Left ventricle myocardium inferior (tissue), 1 donor: ENCODE measurements at places on chromosomes 2 and 18.

DNA sequence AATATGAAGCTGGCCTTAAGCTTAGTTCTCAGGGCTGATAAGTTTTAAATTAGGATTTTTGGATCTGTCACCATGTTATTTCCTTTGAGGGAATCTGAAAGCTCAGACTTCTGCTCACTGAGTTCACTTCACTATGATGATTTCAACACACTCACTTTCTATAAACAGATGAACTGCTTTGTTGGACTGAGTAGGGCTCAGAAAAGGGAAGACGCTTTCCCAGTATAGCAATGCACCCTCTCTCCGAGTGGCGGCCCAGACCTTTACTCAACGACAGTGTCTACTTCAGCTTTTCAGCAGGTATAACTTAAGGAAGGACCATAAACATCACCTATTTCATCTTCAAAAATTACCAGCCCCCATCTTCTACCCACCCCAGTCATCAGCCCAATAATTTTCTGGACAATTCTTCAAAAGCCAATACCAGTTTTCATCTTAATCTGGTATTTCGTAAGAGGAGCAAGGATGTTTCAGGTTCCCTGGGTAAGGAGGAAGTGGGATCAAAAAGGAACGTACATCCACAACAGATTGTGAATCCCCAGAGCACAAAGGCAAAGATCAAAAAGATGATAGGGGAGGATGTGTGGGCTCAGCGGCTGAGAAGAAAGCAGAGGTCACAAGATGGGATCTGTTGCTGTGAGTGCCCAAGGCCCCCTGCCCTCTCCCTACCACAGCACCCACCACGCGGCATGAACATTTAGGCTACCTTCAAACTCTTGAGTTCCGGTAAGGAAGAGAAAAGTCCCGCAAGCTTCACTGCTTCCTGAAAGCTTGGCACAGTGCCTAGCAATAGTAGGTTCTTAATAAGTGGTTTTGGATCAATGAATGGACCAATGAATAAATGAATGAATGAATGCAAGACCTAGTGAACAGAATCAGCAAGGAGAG lies 41.9 kb downstream of the LPIN2 start:
- no peak overlapping the region for H3K4me3 ChIP-seq
- no peak overlapping the region for H3K27ac ChIP-seq
- no peaks in the 10 kb centered on the region for H3K36me3 ChIP-seq
- peaks cover 67% of the 10 kb centered on the region for H3K4me1 ChIP-seq

- no peak overlapping the region for H3K4me3 ChIP-seq
- no peaks in the 10 kb centered on the region for H3K36me3 ChIP-seq
- peaks cover 18% of the 10 kb centered on the region for H3K4me1 ChIP-seq
Observed at GRCh38 chr18:48019557-48020325, 89.3 kb upstream of the SMAD2 start.

- no peak for DNase-seq
- peaks cover 48% of the 10 kb centered on the region for H3K27me3 ChIP-seq
- H3K4me1 ChIP-seq: peaks cover 6% of the 10 kb centered on the region
- no peaks in the 10 kb centered on the region for H3K36me3 ChIP-seq
Observed at GRCh38 chr2:54925022-54925421, 125.2 kb downstream of the RTN4 start.

DNA sequence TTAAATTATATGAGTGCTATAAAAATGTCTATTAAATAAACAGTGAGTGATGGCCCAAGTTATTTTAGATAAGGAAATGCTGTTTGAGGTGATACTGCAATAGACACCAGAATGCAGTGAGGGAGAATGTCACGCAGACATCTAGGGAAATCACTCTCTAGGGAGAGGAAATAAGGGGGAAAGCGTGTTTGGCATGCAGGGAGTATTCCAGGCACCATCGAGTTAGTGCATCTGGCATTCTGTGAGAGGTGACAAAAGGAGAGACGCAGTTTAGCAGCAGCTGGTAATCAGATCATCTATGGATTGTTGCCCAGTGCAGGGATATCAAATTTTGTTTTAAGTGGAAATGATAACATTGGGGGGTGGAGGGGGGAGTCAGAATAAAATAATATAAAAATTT lies 175.4 kb upstream of the NETO1 start:
- no peaks in the 10 kb centered on the region for H3K4me1 ChIP-seq
- no peak for DNase-seq
- H3K36me3 ChIP-seq: no peaks in the 10 kb centered on the region
- no peaks in the 10 kb centered on the region for H3K27me3 ChIP-seq

- H3K36me3 ChIP-seq: no peaks in the 10 kb centered on the region
- no peaks in the 10 kb centered on the region for H3K27me3 ChIP-seq
- H3K4me3 ChIP-seq: no peak overlapping the region
- H3K27ac ChIP-seq: no peak overlapping the region
- no peak for DNase-seq
Observed at GRCh38 chr2:204749319-204749718, 204.0 kb downstream of the PARD3B start.

DNA sequence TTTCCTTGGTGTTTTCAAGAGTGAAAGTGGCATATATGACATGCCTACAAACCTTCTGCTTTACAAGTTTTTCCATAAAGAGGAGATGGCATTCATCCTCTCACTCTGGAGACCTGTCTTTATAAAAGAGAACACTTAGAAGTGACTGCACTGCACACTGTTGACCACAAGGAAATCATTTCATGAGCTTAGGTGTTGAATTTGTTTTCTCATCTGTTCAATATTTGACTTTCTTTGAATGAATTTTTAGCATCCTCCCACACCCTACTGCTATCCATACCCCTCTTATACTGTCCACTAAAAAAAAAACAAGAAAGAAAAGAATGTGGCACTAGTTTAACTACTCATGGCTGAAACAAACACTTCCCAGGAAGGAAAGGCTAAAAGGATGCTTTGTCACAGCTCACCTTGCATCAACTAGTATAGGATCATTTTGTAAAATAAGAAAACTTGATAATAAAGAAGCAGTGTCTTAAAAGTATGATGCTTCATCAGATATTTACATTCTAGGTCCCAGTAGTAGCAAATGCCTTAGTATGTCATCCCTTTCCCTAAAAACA lies 83.0 kb downstream of the ACVR1 start:
- no peak overlapping the region for H3K27ac ChIP-seq
- H3K4me1 ChIP-seq: peaks cover 43% of the 10 kb centered on the region
- no peak overlapping the region for H3K4me3 ChIP-seq

- no peaks in the 10 kb centered on the region for H3K4me1 ChIP-seq
- H3K27ac ChIP-seq: no peak overlapping the region
- DNase-seq: no peak
- H3K27me3 ChIP-seq: no peaks in the 10 kb centered on the region
Observed at GRCh38 chr2:150012986-150013385, 425.4 kb upstream of the MMADHC start.

DNA sequence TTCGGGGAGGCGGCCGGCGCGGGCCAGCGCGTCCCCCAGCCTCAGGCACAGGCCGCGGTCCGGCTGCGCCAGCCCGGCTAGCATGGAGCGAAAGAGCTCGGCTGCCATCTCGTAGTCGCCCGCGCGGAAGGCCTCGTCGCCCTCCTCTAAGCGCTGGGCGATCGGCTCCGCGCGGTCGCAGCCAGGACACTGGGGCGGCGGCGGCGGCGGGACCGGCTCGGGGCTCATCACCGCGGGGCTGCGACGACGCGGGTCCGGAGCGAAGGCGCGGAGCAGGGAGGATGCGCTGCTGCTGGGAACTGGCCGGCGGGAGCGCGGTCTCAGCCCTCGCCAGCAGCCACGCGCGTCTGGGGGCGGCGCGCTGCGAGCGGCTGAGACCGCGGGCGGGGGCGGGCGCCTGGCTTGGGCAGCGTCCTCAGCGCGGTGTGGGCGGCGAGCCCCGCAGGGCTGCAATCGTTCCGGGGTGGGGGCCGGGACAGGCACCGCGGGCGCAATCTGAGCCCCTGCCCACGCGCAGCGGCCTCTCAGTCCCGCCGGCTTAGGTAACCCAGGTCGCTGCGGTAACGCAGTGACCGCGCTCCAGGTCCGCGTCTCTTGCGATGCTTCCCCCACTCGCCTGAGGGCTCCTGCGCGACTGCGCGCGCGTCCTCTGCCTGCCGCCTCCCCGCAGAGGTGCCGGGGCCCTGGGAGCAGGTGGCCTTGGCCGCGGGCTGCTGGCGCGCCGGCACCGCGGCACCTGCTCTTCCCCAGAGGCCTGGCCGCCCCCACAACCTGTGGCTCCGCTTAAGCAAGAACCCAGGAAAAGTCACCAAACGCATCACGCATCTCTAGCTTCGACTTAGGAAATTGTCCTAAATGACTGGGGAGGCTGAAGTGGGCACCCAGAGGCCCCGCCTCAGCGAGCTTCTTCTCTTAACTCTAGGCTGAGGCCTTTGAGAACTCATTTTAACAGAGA lies at the start of gene LONRF2:
Gene LONRF2 (minus strand): TSS at position 636 of the 955 bp plus-strand sequence. CDS start 408 bp downstream, at position 228.
- peak within 1 kb of the TSS; percentile 87 for H3K27ac ChIP-seq
- peaks cover 31% of the 10 kb centered on the region for H3K4me1 ChIP-seq
- no peaks in the 10 kb centered on the region for H3K36me3 ChIP-seq

GRCh38 chr2:96688649-96689430 lies 46.3 kb downstream of the FER1L5 start:
- peaks cover 13% of the 10 kb centered on the region for H3K4me1 ChIP-seq
- H3K27ac ChIP-seq: no peak overlapping the region
- H3K4me3 ChIP-seq: no peak overlapping the region
- H3K36me3 ChIP-seq: no peaks in the 10 kb centered on the region

DNA sequence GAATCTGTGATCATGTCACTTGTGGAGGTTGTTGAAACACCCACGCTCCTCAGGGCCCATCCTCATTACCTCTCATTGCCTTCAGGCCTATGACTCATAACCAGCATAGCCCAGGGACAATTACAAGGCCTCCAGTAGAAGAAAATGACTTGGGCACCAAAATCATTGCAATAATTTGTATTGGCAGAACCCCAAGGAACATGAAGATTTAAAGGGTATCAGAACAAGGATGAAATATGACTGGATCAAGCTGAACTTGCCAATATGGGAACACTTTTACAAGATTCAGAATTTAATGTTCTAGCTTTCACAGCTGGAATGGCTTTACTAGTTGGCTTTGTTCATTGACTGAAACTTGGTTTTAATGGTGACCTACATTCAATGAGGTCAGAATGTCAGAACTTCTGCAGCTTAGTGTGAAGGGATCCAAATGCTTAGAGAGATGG lies 156.4 kb downstream of the COPS8 start:
- no peaks in the 10 kb centered on the region for H3K27me3 ChIP-seq
- DNase-seq: no peak
- no peaks in the 10 kb centered on the region for H3K36me3 ChIP-seq
- no peaks in the 10 kb centered on the region for H3K4me1 ChIP-seq
- H3K27ac ChIP-seq: peak overlapping the region; percentile 66

GRCh38 chr2:67516899-67517530 lies 119.9 kb downstream of the ETAA1 start:
- H3K27ac ChIP-seq: no peak overlapping the region
- H3K4me3 ChIP-seq: no peak overlapping the region
- no peaks in the 10 kb centered on the region for H3K27me3 ChIP-seq
- H3K4me1 ChIP-seq: no peaks in the 10 kb centered on the region
- no peak for DNase-seq
- no peaks in the 10 kb centered on the region for H3K36me3 ChIP-seq

GRCh38 chr18:377088-377487 lies 109.2 kb upstream of the THOC1 start:
- no peaks in the 10 kb centered on the region for H3K27me3 ChIP-seq
- H3K4me3 ChIP-seq: no peak overlapping the region
- no peaks in the 10 kb centered on the region for H3K36me3 ChIP-seq
- no peak for DNase-seq
- H3K4me1 ChIP-seq: peaks cover 38% of the 10 kb centered on the region
- peak overlapping the region; percentile 10 for H3K27ac ChIP-seq

DNA sequence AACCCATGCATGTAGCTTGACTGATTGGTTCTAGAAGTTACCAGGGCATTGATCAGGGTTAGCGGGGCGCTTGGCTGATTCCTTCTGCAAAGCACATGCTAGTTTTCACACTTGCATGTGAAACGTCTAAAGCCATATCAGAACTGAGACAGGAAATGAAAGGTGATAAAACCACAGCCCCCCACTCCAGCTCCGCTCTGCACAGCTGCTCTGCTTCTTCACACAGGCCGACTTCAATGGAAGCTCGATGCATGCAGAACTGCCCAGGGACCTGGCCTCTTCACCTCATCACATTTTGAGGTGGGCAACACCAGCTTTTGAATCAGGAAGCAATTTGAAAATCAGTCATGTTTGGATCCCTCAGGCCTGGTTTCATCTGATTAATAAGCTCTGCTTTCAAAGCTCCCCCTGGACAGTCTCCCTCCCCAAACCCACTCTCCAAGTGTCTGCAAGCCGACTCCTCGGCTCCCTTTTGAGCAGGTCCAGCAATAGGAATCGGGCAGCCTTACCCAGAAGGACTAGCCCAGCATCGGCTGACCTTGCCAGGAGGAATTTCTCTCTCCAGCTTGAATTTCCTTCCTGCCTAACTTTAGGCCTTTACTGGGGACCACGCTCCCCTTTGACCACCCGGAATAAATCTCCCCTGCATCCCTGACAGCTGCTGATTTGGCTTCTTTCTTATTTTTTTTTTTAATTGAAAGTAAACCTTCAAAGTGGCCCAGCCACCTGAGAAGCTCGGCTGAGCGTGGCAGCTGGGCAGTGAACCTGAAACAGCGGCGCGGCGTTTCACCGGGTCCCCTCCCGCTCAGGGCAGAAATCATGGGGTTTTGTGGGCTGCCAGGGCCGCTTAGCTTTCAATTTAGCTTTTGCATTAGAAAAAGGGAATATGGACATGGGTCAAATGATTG lies 31.7 kb downstream of the HRH4 start:
- no peak overlapping the region for H3K27ac ChIP-seq
- H3K27me3 ChIP-seq: peaks cover 4% of the 10 kb centered on the region
- H3K4me3 ChIP-seq: no peak overlapping the region
- H3K4me1 ChIP-seq: no peaks in the 10 kb centered on the region
- no peaks in the 10 kb centered on the region for H3K36me3 ChIP-seq
- no peak for DNase-seq

- H3K27ac ChIP-seq: no peak overlapping the region
- no peak for DNase-seq
- peaks cover 20% of the 10 kb centered on the region for H3K4me1 ChIP-seq
Observed at GRCh38 chr2:48209214-48209885, 303.1 kb upstream of the FBXO11 start.

- H3K4me3 ChIP-seq: no peak overlapping the region
- H3K27ac ChIP-seq: no peak overlapping the region
- DNase-seq: no peak
- no peaks in the 10 kb centered on the region for H3K36me3 ChIP-seq
Observed at GRCh38 chr18:35479911-35480586, 17.7 kb downstream of the INO80C start.

DNA sequence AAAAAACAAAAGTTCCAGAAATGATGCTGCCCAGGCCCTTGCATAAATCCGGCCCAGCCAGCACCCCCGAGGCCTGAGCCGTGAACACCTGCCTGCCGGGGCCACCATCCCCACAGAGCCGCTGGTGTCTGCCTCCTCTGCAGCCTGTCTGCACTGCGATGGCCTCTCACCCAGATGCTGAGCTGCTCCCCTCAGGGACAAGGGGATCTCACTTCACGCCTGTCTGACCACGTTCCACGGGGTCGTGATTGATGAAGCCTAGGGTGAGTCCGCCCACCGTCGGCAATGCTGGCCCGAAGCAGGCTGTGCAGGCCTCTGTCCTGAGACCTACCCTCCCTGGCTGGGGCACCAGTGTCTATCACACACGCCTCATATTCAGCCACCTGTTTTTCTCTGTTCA lies 444.2 kb downstream of the EIPR1 start:
- H3K27me3 ChIP-seq: peaks cover 8% of the 10 kb centered on the region
- no peak for DNase-seq
- no peak overlapping the region for H3K27ac ChIP-seq
- H3K4me1 ChIP-seq: no peaks in the 10 kb centered on the region
- H3K36me3 ChIP-seq: no peaks in the 10 kb centered on the region

GRCh38 chr18:25019931-25020330 lies 332.0 kb downstream of the ZNF521 start:
- no peaks in the 10 kb centered on the region for H3K27me3 ChIP-seq
- no peaks in the 10 kb centered on the region for H3K36me3 ChIP-seq
- no peak for DNase-seq
- no peak overlapping the region for H3K4me3 ChIP-seq
- no peak overlapping the region for H3K27ac ChIP-seq
